Vagina (tissue), 2 donors: ENCODE measurements at places on chromosomes 12 and 14.

DNA sequence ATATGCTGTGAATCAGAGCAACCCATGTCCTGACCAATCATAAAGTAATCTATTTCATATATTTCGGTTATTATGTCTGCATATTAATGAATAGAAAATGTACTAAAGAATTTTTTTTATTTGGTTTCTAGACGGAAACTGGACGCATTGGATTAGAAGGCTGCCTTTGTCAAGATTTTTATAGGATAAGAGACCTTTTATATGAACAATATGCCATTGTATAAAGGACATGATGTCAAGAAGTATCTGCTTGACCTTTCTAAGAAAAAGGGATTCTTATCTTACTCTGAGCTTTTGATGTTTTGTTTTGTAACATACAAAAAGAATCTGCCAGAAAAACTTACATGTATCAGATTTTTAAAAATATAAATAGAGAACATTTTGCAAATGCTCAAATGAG is 39.8 kb downstream of the CPSF2 start:
- DNase-seq, result no peak

- no peak for DNase-seq
These were observed 60.4 kb upstream of the IFNG-AS1 start for GRCh38 chr12:67928621-67929383.

GRCh38 chr14:80664576-80664975 is 277.0 kb downstream of the CEP128 start:
- no peak for DNase-seq

- no peak for DNase-seq
These were observed 33.8 kb downstream of the KCNK10 start for GRCh38 chr14:88289234-88289633.
